ENCODE measurements at places on chromosomes 12 and 14. TPM values are rescaled to one million over a fixed set of nuclear protein-coding genes. Genes with fewer than 3 reads are reported as not detected.

- peak overlapping the region; percentile 63 for H3K27ac ChIP-seq
- peaks cover 10% of the 10 kb centered on the region for H3K36me3 ChIP-seq
- no peaks in the 10 kb centered on the region for H3K27me3 ChIP-seq
- peaks cover 5% of the 10 kb centered on the region for H3K4me1 ChIP-seq
- peak overlapping the region; percentile 69 for H3K4me3 ChIP-seq
- no peak for DNase-seq
Observed at GRCh38 chr14:61751475-61751989, 10.7 kb upstream of the SNAPC1 start.

DNA sequence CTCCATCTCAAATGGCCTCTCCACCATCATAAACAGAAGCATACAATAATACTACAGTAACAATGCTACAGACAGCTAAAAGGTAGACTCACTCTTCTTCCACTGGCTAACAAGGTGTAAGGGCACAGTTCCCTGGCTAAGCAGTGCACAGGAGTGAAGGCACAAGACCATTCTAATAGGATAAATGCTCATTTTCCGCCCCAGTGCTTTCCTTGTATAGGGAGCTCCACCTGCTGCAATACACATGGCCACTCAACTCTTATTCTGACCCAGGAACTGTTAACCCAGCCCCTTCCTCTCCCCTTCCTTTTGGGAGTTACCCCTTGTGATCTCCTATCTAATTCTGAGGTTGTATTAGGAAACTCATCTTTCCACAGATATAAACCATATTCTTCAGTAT is 124.6 kb downstream of the KCNK10 start:
- H3K27me3 ChIP-seq, result peaks cover 4% of the 10 kb centered on the region
- H3K4me1 ChIP-seq, result no peaks in the 10 kb centered on the region
- no peak for DNase-seq
- no peaks in the 10 kb centered on the region for H3K36me3 ChIP-seq

DNA sequence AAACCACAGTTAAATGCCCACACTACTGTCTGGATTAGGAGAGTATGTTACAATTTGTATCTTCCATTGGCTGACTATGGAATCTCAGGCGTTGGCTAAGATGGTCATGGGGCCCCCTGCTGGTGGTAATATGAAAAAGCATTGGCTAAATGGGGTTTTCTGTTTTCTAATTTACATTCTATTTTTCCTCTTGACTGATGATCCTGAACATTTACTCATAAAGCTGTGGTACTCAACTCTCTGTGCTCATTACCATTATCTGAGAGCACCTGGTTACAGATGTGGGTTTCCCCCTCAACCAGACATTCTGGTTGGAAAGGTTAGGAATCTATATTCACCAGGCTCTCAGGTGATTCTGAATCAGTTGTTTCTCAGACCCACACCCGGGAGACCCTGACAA is 64.8 kb downstream of the WSCD2 start:
- no peak overlapping the region for H3K4me3 ChIP-seq
- H3K36me3 ChIP-seq, result no peaks in the 10 kb centered on the region
- no peak overlapping the region for H3K27ac ChIP-seq
- DNase-seq, result no peak
- no peaks in the 10 kb centered on the region for H3K4me1 ChIP-seq

GRCh38 chr14:104603711-104604401 is 716 bp downstream of the TMEM179 start:
- no peak overlapping the region for H3K27ac ChIP-seq
- H3K4me3 ChIP-seq, result peak overlapping the region; percentile 29
- no peaks in the 10 kb centered on the region for H3K36me3 ChIP-seq
- no peak for DNase-seq
- no peaks in the 10 kb centered on the region for H3K4me1 ChIP-seq
- H3K27me3 ChIP-seq, result peaks cover 9% of the 10 kb centered on the region

GRCh38 chr12:6851153-6851920 is at the start of gene CDCA3:
Gene CDCA3 (minus strand): TSS chr12:6851286. CDS start chr12:6850952, 334 bp downstream.
- DNase-seq, result peak; percentile 84
- peaks cover 15% of the 10 kb centered on the region for H3K4me1 ChIP-seq
- H3K27me3 ChIP-seq, result no peaks in the 10 kb centered on the region

AMDHD1 gene
- 0.54 TPM for total RNA-seq

- no peak overlapping the region for H3K27ac ChIP-seq
- H3K4me1 ChIP-seq, result no peaks in the 10 kb centered on the region
- H3K4me3 ChIP-seq, result no peak overlapping the region
- H3K36me3 ChIP-seq, result no peaks in the 10 kb centered on the region
Observed at GRCh38 chr12:80894179-80894578, 43.6 kb downstream of the LIN7A start.

DNA sequence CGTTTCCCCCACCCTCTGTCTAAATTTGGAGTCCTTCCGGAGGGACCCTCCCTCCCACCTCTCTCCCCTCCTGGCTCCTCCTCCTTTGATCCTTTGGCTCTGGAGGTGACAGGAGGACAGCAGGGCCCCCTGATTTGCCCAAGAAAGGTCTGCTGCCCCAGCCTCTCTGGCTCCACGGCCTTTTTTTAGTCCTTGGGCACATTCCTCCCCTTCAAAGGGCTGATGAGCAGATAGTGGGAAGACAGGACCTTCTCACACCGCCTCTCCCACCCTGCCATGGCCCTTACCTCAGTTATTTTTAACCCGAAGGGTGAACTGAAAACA is 196 bp upstream of the MYH6 start:
- no peaks in the 10 kb centered on the region for H3K27me3 ChIP-seq
- no peak overlapping the region for H3K4me3 ChIP-seq
- no peak for DNase-seq
- no peaks in the 10 kb centered on the region for H3K36me3 ChIP-seq
- H3K4me1 ChIP-seq, result no peaks in the 10 kb centered on the region

- H3K4me1 ChIP-seq, result no peaks in the 10 kb centered on the region
- no peak for DNase-seq
- H3K4me3 ChIP-seq, result no peak overlapping the region
- H3K27me3 ChIP-seq, result no peaks in the 10 kb centered on the region
- H3K36me3 ChIP-seq, result no peaks in the 10 kb centered on the region
Observed at GRCh38 chr12:26666286-26666685, 166.7 kb downstream of the ITPR2 start.

GRCh38 chr12:51827925-51828818 is 20.3 kb downstream of the FIGNL2 start:
- peaks cover 3% of the 10 kb centered on the region for H3K27me3 ChIP-seq
- DNase-seq, result no peak
- no peak overlapping the region for H3K4me3 ChIP-seq
- H3K36me3 ChIP-seq, result no peaks in the 10 kb centered on the region

NKX2-8 gene
- total RNA-seq, result 0.18 TPM

RTL1 gene
- total RNA-seq, result not detected

GTF2H3 gene
- 40.7 TPM for total RNA-seq

DNA sequence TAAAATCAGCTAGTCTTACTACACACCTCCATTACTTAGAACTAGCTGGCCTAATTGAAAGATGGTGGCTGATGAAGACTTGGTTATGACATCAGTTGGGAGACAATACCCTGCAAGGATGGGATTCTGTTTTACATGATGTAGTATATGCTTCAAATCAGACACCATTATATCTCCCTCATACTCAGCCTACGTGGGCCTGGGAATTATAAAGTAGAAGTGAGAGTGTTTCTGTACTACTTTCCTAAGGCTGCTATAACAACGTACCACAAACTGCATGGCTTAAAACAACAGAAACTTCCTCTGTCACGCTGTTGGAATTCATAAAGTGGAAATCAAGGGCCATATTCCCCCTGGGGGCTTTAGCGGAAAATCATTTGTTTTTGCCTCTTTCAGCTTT is 190.4 kb downstream of the PAH start:
- H3K36me3 ChIP-seq, result no peaks in the 10 kb centered on the region
- no peak for DNase-seq

TEX52 gene
- not detected for total RNA-seq

DNA sequence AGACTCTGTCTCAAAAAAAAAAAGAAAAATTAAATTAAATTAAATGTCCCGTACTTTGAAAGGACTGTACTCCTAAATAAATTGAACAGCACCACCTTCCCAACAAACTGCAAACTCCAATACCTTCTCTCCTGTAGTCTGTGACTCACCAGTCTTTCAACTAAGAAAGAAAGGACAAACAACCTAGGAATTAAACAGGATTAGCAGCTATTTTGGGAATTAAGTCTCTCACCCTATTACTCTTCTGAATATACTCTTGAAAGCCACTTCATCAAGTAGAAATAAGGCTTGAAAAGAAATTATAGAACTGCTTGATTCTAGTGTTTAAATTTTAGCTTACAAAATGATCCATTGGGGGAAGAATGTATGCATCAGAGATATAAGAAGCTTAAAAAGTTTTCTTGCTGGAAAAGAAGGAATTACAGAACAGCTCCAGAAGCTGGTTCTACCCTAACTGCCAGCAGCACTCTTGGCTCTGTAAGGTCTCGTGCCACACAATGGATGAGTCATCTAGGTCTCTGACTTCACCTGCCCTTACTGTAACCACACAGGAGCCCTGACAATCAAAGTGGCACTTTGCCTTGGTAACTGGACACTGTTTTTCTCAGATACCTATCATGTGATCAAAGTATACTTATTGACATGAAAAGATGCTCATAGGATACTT is 57.0 kb upstream of the CERS5 start:
- H3K4me3 ChIP-seq, result no peak overlapping the region
- H3K27ac ChIP-seq, result peak overlapping the region; percentile 99
- H3K27me3 ChIP-seq, result no peaks in the 10 kb centered on the region
- peaks cover 22% of the 10 kb centered on the region for H3K4me1 ChIP-seq

- H3K27ac ChIP-seq, result peak overlapping the region; percentile 40
- H3K4me3 ChIP-seq, result peak overlapping the region; percentile 86
- peaks cover 2% of the 10 kb centered on the region for H3K27me3 ChIP-seq
- no peaks in the 10 kb centered on the region for H3K36me3 ChIP-seq
Observed at GRCh38 chr14:20631023-20631879, 10.2 kb downstream of the OR6S1 start.

DNA sequence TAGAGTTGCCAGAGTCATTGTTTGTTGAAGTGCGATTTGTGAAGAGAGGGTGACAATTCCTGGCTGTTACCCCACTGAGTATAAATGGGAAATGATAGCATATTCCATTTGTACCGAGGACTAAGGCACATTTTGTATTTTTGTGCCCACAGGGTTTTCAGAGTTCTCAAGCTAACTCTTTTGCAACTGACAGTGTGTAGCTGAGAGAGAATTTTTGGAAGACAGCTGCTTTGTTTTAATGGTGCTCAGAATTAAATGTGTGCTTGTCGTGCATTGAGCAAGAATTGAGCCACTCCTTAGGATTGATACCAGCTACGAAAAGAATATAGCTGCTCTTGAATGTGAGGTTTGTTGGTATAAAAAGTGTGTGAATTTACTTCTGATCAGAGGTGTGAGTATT is 21.7 kb downstream of the ANKRD13A start:
- no peaks in the 10 kb centered on the region for H3K27me3 ChIP-seq
- DNase-seq, result no peak
- H3K4me3 ChIP-seq, result no peak overlapping the region
- H3K27ac ChIP-seq, result no peak overlapping the region

KRT80 gene
- 51.5 TPM for total RNA-seq

HCAR1 gene
- total RNA-seq, result 0.31 TPM

DNA sequence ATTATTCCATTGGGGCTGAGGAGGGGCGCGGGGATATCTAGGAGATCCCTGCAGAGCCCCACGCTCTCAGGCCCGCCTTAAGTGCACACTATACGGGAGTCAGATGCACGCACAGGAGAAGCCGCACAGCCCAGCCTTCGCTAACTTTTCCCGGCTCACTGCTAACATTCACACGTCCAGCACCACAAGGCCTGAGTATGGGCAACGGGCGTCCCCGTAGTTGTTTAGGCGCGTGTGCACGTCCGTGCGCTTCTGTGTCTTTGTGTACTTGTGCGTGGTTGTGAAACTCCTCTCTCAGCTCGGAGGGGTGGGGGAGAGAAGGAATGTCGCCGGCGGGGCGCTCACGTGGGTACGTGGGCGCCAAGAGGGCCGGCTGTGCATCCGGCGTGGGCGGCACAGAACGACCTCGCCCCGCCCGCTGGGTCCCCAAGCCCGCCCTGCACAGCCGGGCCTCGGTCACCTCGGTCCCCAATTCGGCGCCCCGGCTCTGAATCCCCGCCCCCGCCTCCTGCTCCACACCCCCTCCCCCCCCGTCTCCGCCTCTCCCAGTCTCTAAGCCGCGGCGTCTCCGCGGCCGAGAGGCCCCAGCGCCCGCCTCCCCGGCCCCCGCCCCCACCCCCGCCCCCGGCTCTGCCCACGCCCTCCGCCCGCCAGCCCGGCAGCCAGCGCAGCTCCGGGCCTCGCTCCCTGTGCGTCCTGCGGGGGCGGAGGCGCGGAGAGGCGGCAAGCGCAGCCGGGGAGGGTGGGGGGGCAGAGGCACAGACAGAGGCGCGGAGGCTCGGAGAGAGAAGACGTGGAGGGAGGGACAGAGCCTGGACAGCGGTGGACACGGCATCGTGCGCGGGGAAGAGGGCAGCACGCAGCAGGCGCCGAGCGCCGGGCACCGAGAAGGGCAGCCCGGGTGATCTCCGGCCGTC is at the start of gene NAB2:
Gene NAB2 (plus strand): TSS at position 761 of the 917 bp plus-strand sequence. CDS start 158 bp downstream, outside the sequence.
- H3K36me3 ChIP-seq, result peaks cover 5% of the 10 kb centered on the region
- peak within 1 kb of the TSS; percentile 86 for H3K27ac ChIP-seq
- peak; percentile 60 for DNase-seq
- peak within 1 kb of the TSS; percentile 91 for H3K4me3 ChIP-seq

EML1 gene
- total RNA-seq, result 35.3 TPM

PPM1H gene
- 22.9 TPM for total RNA-seq

- no peaks in the 10 kb centered on the region for H3K36me3 ChIP-seq
- H3K27ac ChIP-seq, result no peak overlapping the region
- H3K4me3 ChIP-seq, result no peak overlapping the region
- H3K4me1 ChIP-seq, result no peaks in the 10 kb centered on the region
Observed at GRCh38 chr12:72234886-72235285, 37.3 kb upstream of the TRHDE start.

DNA sequence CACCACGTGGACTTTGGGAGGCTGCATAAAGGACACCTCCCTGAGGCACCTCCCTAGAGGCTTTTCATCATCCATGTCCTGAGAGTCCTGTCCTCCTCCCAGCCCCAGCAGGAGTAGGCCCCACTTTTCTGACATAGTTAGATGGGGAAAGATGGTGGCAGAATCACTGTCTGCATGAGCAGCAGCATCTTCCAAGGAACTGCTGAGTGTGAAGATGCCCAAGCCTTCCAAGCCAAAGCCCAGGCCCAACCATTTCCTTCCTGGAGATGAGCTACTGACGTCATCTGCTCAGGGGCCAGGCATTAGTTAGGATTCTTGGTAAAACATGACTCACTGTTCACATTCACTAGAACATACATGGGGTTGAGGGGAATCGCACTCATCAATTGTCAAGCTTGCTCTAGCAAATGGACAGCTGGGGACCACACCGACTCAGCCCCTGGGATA is 37.3 kb downstream of the VDR start:
- H3K4me1 ChIP-seq, result no peaks in the 10 kb centered on the region
- no peaks in the 10 kb centered on the region for H3K36me3 ChIP-seq
- no peaks in the 10 kb centered on the region for H3K27me3 ChIP-seq
- no peak overlapping the region for H3K4me3 ChIP-seq
- H3K27ac ChIP-seq, result no peak overlapping the region
- no peak for DNase-seq

TRHDE gene
- total RNA-seq, result 1.9 TPM

GRCh38 chr12:51217133-51217967 is 512 bp downstream of the POU6F1 start:
- no peaks in the 10 kb centered on the region for H3K36me3 ChIP-seq
- no peaks in the 10 kb centered on the region for H3K27me3 ChIP-seq
- peaks cover 11% of the 10 kb centered on the region for H3K4me1 ChIP-seq
- H3K4me3 ChIP-seq, result peak overlapping the region; percentile 52
- H3K27ac ChIP-seq, result no peak overlapping the region
